ENCODE measurements at places on chromosomes 4 and X.

GRCh38 chr4:56209767-56210166 is 177.5 kb downstream of the AASDH start:
- DNase-seq = no peak

DNA sequence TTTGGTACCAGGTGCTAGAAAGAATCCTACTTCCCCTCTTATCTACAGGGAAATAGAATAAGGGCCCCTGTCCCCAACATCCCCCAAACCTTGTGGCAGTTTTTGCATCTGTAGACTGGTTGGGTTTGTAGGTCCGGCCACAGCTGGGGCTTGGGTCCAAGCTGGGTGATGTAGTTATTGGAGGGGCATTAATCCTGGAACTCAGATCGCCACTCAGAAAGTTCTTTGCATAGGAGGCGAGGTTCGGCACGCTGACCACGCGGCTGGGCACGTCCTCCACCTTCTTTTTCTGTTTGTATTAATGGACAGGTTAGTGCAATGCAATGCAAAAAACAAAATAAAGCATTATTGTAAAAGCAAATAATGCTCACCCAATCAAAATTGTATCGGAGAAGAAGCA is 19.2 kb downstream of the MED28 start:
- DNase-seq = no peak

DNA sequence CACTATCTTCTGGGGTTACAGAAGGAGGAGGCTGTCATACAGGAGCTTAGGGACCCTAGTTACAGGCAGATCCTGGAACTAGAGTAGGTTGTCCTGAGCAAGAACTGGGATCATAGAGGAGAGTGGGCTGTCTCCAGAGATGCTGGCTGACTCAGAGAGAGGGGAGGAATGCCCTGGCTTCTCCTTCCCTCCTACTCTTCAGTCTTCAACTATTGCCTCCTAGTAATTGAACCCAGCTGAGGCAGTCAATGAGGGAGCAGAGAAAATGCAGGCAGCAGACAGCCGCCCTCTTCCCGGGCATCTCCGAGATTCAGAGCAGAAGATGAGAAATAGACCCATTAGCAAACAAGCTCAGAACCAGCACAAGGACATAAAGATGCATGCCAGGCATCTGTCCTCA is 118.3 kb upstream of the PDE5A start:
- DNase-seq = no peak

DNA sequence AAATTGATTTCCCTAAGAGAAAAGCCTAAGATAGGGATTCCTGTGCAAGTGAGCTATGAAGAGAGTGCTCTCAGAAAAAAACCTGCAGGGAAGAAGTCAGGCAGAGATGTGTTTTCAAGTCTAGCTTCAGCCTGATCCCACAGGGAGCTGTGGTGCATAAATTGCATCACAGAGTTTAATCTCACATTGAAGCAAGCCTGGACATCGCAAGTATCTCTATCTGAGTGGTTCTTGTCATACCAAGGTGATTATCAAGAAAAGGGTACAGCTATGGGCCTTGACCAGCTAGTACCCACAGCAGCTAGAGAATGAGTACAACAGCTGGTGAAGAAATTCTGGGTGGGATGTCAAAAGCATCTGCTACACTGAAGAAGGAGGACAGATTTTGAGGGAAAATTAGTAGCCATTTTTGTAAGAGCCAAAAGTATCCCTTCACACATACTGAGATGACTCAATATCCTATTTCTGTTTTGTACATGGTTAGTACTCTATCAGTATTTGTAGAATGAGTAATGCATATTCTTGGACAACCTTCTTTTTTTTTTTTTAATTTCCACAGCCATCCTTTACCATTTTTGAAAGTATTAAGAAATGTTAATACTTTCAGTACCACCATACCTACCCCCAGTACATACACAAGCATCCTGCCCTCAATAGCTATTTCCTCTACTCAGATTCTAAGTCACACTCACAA is 708.9 kb downstream of the IL1RAPL1 start:
- no peak for DNase-seq

- DNase-seq = no peak
Observed at GRCh38 chr4:108219998-108220397, 51.3 kb upstream of the LEF1 start.

GRCh38 chr4:76989391-76990061 is 40.0 kb downstream of the SEPTIN11 start:
- DNase-seq = no peak

DNA sequence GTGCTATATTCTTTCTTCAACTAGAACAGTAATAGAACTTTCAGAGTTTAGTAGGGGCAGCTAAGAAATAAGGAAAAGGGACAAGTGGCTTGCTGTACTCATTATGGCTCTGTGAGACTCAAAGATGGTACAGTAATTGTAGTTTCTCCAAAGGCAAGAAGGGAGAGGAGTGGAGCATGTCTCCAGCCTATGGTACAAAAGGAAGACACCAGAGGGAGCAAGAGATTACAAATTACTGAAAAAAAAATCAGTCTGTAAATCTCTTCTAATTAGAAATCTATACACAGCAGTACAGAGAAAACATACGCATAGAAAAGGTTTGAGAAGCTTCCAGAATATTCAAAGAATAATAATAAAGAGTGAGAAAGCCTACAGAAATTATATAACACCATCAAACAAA is 61.4 kb downstream of the KLHL4 start:
- no peak for DNase-seq

DNA sequence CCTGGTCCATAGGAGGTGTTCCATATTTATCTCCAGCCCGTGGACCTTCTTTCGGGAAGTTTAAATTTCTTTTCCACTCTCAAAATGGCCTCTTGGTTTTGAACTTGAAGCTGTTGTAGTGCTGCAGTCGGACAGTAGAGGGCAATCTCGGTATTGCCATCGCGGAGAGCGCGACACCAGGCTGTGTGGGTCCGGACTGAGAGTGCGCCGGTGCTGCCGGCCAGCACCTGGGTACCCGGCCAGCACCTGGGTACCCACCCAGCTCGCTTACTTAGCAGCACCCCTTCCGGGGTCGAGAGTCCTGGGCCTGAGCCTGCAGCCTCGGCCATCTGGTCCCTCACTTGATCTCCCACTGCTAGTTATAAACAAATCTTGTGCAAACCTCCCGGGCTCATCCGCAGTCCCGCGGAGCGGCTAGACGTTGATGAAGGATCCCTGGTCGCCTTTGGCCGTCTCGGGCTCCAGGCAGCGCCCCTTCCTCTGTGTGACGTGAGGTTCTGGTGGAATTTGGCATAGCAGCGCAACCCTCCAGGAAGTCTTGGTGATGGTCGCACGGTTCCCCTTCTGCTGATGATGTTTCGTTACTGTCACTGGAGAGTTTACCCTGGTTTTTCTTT is 18.0 kb downstream of the FAM9A start:
- peak; percentile 33 for DNase-seq

DNA sequence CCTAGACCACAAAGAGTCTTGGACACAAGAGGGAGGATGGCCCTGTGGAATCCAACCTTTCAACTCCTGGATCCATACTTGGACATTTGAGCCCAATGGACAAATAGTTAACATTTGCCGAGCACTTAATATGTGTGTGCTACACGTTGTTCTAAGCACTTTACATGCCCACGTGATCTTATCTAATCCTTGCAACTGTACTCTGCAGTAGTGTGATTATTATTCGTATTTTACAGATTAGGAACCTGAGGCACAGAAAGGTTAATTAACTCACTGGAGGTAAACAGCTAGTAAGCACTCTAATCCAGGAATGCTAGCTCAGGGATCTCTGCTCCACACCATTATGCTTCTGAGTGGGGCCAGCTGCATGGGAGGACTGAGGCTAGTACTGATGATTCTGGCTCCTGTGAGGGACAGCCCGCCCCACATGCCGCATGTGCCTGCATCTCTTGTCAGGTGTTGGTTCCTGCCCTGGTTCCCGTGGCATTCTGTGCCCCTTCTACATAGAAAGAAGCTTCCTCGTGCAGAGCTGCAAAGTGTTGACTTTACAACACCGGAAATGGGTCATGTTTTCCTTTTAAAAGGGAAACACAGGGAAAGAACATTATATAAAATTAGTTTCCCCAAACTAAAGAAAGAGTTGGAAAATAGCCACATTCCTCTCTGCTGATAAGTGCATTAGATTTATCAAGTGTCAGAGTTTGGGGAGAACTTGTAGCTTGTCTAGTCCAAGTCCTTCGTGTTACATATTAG is 34.8 kb downstream of the PLAC1 start:
- DNase-seq = no peak

DNA sequence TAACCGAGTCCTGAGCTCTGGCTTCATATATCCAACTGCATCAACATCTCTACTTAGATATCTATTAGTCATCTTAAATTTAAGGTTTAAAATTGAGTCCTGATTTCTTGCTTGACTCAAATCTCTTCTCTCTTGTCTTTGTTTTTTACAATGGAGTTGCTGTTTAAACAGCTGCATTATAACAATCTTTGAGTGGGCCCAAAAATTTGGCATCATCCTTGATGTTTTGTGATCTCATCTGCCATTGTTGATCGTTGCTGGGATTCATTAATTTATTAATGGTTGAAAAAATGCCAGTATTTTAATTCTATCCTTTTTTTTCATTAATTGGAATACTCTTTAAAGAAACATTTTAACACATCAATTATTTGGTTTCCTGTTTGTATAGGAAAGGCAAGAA is 82.2 kb downstream of the STIM2 start:
- no peak for DNase-seq

DNA sequence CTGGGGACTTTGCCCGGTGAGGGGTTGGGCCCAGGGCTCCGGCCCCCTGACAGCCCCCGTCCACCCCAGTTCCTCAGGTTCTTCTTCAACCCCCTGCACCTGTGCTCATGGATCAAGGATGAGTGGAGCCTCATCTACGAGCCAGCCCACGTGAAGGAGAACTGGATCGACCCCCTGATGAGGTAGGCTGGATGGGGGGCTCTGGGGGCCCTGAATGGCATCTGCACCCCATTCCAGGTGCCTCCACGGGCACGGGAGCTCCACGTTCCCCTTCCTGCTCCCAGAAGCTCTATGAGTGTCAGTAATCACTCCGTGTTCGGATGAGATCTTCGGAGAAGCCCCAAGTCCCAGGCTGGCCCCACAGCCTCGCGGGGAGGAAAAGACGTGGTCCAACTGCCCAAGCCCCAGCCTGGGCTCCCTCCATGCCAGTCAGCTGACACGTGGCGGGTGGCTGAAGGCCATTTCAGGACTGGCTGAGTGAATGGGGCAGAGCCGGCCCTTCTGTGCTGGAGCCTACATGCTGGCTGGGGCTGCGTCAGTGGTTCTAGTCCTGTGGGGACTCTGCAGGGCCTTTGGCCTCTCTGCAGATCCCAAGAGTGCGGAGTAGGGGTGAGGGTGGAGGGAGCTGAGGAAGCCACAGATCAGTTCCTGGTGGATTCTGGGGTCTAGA is 24.4 kb downstream of the CFAP99 start:
- DNase-seq = no peak

DNA sequence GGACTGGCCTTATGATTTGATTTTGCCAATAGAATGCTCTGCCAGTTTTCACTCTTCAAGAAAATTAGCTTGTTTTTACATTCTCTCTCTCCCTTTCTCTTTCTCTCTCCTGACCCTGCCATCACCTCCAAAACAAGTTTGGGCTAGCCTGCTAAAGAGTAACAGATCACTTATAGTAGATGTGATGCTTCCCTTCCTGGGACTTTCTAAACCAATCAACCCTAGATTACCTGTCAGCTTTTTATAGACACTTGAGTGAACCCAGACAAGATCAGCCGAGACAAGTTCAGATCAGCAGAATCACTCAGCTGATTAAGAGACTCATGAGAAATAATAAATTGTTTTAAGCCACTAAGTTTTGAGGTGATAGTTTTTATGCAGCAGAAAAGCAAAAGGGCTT is 521.2 kb downstream of the ANKRD50 start:
- no peak for DNase-seq

DNA sequence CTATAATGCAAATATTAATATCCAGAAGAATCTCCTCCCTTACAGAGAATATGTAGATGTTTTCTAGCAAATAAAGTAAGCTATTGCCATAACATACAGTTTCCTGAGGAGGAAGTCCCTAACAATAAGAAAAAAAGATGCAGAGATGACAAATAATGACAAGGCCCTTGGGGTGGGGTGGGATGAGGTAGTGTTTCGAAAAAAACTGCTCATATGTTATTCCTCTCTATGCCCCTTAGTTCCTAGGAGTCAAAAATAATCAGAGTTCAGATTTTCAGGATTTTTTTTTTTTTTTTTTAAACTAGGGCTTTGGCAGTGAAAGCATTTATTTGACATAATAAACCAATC is 99.0 kb downstream of the ZAR1 start:
- no peak for DNase-seq

DNA sequence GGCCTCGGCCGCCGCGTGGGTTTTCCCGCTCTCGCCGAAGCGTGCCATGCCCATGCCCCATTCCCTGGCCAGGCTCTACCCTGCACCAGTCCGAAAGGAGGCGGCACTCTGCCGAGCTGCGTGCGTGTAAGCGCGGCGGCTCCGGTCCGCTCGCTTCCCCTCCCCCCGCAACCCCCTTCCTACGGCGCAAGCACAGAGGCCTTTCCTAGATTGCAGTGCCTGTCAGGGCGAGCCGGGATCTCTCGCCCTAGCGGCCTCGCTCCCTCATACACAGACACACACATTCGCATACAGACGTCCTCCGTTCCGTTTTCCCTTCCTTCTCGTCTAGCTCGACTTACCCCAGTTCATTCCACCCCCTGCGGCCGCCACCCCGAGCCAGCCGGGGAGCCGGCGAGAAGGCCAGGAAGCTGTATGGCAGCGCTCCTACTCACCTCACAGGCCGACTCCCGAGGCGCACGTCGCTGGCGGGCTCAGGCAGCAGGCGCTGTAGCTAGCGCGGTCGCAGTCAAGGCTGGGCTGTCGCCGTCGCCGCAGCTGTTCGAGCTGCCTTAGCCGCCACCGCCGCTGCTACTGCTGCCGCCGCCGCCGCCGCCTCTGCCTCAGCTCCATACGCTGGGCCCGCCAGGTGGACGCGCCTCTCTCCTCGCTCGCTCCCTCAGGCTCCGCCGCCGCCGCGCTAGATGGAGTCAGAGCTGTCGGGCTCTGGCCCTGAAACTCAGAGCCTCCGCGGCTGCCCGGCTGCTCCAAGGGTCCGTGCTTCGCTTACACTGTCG is 615 bp downstream of the NEXMIF start:
- peak; percentile 14 for DNase-seq

DNA sequence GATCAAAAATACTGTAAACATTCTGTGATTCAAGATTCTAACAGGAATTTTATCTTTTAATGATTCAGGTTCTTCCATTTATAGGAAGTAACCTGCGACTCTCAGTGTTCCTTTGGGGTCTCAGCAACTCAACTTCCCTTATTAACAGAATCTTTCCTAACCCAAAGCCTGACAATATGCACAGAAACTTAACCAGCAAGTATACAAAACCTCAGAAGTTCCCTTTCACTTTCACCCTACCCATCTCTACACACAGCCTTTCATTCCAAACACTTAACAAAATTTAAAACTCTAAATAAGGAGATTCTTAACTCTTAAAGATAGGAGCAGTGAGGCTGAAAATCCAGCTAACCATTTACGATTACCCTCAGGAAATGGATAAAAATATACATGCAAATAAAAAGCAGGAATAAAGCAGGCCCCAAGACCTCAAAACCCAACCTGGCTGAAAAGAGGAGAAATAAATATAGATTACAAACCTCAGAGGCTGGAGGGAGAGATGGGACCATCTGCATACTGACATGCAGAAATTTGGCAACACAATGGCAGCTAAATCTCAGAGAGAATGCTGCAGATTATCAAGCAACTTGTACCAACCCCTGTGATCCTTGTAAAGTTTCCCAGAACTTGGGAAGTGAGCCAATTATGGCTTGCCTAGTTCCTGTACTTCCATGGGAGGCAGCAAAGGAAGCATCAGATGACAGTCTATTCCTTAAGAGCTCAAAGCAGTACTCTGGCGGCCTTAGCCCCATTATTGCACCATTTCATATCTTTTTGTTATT is 101.0 kb downstream of the ATP11C start:
- DNase-seq = no peak

GRCh38 chr4:54067166-54067565 is 2.8 kb upstream of the CHIC2 start:
- no peak for DNase-seq

Data from stimulated activated CD4-positive, alpha-beta T cell treated with anti-CD3 and anti-CD28 coated beads, TNF-alpha, amount 100 ng/mL, for 48 hours (primary cell).